B cell (primary cell): ENCODE measurements at places on chromosomes 16 and 17. TPM values are rescaled to one million over a fixed set of nuclear protein-coding genes. Genes with fewer than 3 reads are reported as not detected.

The OR2C1 gene
- 0.67 and 1.4 TPM in 2 replicates for total RNA-seq

The COG7 gene
- 21.3 and 23.3 TPM in 2 replicates for total RNA-seq

- DNase-seq: no peak
- H3K4me1 ChIP-seq: no peaks in the 10 kb centered on the region
- H3K27ac ChIP-seq: no peak overlapping the region
These were observed 9.9 kb downstream of the OSBPL7 start for GRCh38 chr17:47811709-47812108.

DNA sequence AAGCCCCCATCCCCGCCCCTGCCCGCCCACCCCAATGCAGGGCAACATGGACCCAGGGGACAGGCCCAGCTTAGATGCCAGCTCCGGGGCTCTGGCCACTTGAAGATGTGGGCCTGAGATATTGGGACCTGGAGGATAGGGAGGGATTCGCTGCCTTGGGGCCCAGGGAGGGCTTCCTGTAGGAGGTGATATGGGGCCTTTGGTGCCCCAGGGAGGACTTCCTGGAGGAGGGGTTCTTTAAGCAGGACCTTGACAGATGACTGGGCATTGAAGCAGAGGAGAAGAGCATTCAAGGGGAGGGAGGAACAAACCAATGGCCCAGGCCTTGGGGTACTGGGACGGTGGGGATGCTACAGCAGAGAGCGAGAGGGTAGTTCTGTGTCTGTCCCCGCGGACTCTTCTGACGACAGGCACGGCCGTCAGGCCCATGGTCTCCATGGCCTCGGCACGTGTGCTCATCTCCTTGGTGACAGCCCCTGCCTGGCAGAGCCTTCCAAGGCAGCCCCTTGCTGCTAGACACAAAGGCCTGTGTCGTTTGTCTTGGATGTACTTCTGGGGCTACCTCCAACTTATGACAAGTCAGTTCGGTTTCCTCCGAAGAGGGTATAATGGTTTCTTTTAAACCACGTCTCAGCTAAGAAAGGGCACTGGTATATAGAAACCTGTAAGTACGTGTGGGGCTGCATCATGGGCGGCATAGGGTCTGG lies 55.5 kb upstream of the ZC3H18 start:
- H3K27ac ChIP-seq: no peak overlapping the region
- H3K4me3 ChIP-seq: no peak overlapping the region
- DNase-seq: no peak
- no peaks in the 10 kb centered on the region for H3K36me3 ChIP-seq
- no peaks in the 10 kb centered on the region for H3K27me3 ChIP-seq
- H3K4me1 ChIP-seq: no peaks in the 10 kb centered on the region

- H3K36me3 ChIP-seq: peaks cover 32% of the 10 kb centered on the region
- peaks cover 7% of the 10 kb centered on the region for H3K4me1 ChIP-seq
- DNase-seq: no peak
- no peak overlapping the region for H3K4me3 ChIP-seq
- H3K27me3 ChIP-seq: no peaks in the 10 kb centered on the region
These were observed 54.4 kb downstream of the MPRIP start for GRCh38 chr17:17096438-17097178.
